ENCODE measurements at places on chromosomes 12 and 14.

GRCh38 chr12:53513712-53514410 lies 6.6 kb upstream of the NPFF start:
- DNase-seq, result no peak

- no peak for DNase-seq
Observed at GRCh38 chr12:119230807-119231206, 52.1 kb downstream of the HSPB8 start.

DNA sequence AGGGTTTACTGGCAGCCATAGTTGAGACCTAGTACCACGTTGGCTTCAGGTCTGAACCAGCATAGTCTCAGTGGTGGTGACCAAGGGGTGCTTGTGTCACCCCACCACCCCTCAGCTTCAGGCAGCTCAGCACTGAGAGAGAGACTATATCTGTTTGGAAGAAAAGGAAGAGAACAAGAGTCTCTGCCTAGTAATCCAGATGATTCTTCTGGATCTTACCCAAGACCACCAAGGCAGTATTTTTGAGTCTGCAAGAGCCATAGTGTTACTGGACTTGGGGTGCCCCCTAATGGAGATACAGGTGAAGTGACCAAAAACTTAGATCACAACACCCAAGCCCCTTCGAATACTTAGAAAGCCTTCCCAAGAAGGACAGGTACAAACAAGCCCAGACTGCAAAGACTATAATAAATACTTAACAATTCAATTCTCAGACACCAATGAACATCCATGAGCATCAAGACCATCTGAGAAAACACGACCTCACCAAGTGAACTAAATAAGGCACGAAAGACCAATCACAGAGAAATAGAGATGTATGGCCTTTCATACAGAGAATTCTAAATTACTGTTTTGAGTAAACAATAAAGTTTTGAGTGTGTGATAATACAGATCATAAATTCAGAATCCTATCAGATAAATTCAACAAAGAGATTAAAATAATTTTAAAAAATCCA lies 107.0 kb downstream of the HELB start:
- DNase-seq, result no peak

DNA sequence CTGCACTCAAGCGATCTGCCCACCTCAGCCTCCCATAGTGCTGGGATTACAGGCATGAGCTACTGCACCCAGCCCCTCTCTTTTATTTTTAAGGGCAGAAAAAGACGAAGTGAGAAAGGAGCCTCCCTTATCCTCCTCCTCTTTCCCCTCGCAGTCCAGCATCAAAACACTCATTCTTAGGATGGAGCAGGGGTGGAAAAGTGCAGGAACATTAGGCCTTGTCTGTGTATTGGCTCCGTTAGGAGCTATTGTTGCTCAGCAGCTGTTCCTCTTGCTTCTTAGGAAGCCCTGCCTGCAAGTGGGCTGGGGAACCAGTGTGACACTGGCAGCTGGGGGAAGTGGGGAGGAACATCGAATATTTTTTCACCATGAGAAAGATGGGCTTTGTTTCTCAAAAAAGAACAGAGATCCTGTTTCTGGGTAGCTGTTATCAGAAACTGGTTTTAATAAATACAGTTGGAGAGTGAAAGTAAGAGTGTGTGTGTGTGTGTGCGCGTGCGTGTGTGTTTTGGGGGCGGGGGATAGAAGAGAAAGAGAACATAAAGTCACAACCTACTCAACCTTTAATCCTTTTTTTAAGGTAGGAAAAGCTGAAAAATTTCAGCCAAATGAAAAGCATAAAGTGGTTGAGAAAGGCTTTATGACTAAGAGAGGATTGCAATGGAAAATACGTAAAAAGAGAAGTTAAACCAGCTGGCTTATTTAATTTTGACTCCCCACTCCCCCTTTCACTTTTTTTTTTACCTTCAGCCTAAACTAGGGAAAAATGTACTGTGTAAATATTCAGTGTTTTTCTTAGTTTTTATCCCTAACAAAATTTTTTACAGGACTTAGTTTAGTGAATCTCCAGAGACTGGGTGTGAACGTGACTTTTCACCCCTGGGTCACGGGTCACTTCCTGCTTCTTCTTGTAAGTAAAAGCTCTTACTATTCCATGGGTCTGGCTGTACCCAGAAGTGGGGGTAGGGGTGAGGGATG lies 197.2 kb upstream of the PLEKHG7 start:
- DNase-seq, result no peak

DNA sequence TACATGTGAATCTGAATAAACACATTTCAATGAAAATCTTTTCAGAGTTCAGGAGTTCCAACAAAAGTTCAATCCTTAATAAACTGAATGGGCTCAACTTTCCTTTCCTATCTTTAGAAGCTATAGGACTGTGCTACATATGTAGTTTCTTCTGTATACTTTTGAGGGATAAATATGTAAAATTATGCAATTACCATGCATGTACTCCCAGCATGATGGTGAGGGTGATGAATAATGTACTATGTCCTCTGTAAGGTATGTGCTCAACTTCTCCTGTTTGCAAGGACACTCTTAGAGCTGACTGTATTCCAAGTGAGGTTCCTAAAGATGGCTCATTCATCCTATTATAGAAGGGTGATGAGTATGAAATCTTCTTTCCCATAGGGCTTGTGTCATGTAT lies 15.5 kb downstream of the MBIP start:
- no peak for DNase-seq

DNA sequence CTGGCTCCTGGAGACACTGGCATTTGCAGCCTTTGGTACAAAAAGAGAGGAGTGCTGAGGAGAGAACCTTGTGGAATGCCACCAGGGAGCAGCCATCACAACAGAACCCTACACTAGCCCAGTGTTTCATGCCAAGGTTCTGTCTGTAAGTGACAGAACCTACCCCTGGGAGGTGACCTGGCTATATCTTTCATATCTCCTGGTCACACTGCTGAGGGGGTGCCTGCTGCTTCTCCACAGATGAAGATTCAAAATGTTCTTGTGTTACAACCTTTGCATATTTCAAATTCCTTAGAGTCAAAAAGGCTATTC lies 12.7 kb upstream of the EIF4B start:
- DNase-seq, result no peak

DNA sequence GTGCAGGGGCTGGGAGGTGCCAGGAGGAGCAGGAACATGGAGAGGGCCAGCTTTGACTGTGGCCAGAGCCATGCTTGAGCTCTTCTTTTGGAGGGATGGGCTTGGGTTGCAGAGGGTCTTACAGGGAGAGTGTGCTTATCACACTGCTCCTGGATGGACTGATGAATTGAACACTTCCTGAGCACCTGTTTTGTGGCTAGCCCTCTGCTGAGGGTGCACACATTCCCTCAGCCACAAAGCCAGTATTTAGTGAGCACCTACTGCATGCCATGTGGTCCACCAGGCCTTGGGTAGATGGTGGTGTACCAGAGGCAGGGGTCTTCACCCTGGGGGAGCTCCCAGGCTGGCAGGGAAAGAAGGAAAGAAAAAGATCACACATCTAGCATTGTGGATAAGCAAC lies 118.9 kb downstream of the SLC25A47 start:
- no peak for DNase-seq

DNA sequence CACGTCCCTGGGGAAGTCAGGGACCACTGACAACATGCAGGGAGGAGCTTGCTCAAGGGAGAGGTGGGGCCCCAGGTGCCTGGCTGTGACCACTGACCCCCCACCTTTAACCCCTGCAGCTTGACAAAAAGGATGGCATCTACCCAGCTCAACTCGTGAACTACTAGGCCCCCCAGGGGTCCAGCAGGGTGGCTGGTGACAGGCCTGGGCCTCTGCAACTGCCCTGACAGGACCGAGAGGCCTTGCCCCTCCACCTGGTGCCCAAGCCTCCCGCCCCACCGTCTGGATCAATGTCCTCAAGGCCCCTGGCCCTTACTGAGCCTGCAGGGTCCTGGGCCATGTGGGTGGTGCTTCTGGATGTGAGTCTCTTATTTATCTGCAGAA lies 26.3 kb downstream of the HIP1R start:
- no peak for DNase-seq

GRCh38 chr14:96666088-96666487 lies 131.1 kb upstream of the VRK1 start:
- DNase-seq, result no peak

- DNase-seq, result no peak
Observed at GRCh38 chr12:104299842-104300481, 3.6 kb upstream of the EID3 start.

- no peak for DNase-seq
Observed at GRCh38 chr12:96225044-96225855, 31.1 kb downstream of the ELK3 start.

- no peak for DNase-seq
Observed at GRCh38 chr14:56199982-56200577, 81.9 kb downstream of the PELI2 start.

DNA sequence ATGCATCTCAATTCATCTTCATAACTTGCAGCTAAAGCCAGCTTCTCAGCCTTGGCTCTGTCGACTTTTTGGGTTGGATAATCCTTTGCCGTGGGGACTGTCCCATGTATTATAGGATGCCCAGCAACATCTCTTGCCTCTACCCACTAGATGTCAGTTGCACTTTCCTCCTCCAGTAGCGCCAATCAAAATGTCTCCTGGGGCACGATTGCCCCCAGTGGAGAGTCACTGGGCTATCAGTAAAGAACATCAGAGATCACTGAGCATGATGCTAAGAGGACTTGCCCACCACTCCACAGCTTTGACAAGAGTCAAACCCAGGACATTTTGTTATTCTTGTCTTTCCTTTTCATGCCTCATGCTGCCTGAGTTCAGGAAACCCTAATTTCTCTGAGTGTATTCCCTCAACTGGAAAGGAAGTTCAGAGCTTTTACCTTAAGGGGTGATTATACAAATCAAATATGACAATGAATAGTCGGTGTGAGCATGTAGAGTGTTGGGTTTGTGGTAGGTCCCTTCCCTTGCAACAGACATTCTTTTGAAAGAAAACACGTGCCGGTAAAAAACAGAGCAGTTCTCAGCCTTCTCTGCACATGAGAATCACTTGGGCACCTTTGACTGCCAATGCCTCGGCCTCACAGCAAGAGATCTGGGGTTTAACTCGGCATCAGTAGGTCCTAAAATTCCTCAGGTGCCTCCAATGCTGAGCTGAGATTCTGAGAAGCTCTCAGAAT lies 980.6 kb downstream of the VRK1 start:
- DNase-seq, result no peak

GRCh38 chr14:60848066-60848465 lies 113.5 kb downstream of the MNAT1 start:
- DNase-seq, result no peak

DNA sequence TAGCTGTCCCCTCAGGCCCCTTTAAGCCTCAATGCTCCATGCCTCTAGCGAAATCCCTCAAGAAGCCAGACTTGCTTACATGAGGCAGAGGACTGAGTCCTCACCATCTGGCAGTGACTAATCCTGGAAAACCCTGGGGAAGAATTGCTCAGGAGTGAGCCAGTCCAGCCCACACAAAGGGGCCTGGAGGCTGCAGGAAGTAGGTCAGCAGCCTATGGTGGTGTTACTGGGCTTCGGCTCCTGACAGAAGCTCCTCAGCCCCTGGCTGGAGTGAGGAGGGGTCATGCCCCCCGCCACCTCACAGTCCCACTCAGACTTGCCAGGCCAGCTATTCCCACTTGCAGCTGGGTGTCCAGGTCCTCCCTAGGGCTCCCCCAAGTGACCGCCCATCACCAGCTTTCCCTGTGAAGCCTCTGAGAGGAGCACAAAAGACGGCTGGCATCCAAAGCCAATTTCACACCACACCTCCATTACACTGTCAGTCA lies 250.5 kb downstream of the DPF3 start:
- no peak for DNase-seq

GRCh38 chr14:68112442-68112841 lies 292.9 kb downstream of the RAD51B start:
- DNase-seq, result no peak

GRCh38 chr14:105023791-105024480 lies 3.1 kb upstream of the CDCA4 start:
- DNase-seq, result no peak

DNA sequence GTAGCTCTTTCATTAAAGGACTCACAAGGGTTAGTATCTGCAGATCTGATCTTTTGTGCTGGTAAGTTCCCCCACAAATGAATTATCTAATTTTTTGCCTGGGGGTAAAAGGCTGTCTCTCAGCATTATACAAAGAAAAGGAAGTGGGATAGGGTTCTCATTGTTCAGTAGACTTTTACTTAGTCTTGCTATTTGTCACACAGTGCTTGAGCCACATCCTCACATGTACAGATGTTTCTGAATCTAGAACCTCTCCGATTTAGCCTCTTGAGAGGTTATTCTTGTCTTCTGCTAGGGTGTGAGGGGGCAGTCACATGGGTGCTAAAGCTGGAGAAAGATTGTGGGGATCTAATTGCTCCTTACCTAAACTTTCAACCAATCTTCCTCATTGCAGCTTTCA lies 93.0 kb downstream of the SLC41A2 start:
- DNase-seq, result no peak

- no peak for DNase-seq
Observed at GRCh38 chr12:2244013-2244861, 191.4 kb downstream of the CACNA1C start.

- no peak for DNase-seq
Observed at GRCh38 chr12:84594157-84594556, 318.4 kb downstream of the SLC6A15 start.

DNA sequence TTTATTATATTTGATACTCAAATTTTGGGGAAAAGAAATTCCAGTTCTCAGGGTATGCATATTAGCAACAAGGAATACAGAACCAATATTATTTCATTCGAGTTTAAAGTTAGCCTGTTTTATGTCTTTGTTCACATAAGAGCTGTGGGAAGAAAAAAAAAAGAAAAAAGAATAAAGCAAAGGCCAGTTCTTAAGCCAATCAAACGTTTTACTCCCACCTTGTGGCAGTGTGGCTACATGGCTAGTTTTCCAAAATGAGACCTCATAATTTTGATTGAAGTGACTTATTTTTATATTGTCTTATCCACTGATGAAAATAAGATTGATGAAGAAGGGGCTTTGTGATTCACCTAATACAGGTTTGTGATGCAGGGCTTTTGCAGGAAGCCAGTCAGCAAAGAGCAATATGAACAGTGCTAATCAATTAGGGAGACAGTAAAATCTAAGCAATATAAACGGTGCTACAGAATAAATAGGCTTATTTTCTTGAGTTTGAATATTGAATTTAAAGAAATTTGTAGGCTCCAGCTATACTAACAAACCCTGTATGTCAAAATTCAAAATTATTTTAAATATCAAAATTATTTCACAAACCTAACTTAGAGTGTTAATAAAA lies 624.1 kb upstream of the FOXG1 start:
- DNase-seq, result no peak

DNA sequence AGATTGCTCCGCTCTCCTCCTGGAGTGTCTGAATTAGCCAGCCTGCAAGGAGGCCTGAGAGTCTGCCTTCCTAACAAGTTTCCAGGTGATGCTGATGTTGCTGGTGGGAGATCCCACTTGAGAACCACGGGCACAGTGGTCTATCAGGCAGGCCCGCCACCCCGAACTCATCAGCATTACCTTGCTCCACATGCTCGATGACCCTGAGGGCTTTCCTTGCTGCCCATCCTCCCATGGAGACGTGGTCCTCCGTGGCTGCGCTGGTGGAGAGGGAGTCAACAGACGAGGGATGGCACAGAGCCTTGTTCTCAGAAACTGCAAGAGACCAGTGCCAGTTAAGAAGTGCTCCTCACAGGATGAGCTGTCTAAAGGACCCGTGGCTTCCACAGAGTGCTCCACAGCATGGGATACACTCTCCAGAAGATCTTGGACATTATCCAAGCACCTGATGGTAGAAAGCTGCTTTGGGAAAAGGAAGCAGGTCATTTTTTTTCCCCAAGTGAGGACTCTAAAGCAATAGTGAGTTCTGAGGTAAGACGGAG lies 18.3 kb downstream of the HAL start:
- no peak for DNase-seq
